Activated naive CD4-positive, alpha-beta T cell treated with anti-CD3 and anti-CD28 coated beads, Interleukin-2, amount 50 U/mL, for 72 hours (primary cell): ENCODE measurements at places on chromosomes 5 and 9.

- no peak for DNase-seq
Observed at GRCh38 chr5:12662545-12663314, 758.5 kb upstream of the CTNND2 start.

DNA sequence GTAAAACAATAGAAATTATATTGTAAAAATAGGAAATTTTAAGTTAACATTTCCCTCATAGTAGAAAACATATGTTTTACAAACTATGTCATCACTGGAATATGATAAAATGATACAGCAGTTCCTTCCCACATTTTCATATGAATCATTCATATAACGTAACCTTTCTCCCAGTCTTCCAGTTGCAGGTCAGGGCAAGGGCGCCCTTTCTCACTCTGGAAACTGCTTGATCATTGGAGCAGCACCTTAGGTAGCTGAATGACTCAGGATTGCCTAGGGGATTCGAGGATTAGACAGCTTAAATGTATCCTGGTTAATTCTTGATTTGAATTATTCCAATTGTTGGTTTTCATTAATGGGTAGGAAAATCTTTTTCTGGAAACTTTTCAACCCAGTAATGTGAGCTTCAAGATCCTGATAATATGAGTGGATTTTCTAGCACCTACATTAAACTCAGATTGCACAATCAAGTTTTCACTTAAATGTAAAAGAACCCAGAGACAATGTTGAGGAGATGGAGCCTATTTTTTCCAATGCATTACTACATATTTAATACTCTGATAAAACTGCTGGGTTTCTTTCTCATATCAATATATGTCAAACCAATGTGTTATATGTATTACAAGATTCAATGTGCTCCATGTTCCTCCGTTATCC lies 32.6 kb upstream of the ANXA1 start:
- no peak for DNase-seq

DNA sequence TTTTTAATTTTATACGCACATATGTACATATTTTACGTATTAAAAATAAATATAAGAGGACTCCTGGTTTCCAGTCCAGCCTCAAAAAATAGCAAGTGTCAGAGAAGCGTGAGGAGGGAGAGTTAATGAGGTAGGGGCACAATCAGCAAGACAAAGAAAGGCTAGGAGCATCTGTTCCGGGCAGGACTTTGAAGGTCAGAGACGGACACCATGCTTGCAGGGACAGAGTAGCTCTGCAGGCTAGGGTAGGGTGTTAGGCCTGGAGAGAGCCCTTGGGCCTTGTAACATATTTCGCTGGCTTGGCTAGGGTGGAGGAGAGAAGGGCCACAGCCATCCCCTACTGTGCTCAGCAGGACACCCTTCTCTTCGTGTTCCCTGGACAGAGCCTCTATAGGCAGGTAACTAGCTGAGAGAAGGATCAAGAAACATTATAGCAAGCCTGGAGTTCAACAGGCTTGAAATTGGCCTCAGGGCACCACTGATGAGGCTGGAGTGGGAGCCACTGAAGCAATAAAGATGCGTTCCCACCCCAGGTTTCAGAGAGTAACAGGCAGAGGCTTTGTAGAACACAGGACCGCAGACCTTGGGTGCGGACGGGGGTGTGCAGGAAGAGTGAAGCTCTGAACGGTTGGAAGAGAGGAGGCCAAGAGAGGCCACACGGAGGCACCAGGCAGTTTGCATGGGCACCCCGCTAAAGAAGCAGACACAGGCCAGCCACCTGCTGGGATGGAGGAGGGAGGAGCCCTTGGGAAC lies 9.7 kb upstream of the IPPK start:
- no peak for DNase-seq

- DNase-seq: no peak
Observed at GRCh38 chr9:22808876-22809275, 362.3 kb downstream of the DMRTA1 start.

DNA sequence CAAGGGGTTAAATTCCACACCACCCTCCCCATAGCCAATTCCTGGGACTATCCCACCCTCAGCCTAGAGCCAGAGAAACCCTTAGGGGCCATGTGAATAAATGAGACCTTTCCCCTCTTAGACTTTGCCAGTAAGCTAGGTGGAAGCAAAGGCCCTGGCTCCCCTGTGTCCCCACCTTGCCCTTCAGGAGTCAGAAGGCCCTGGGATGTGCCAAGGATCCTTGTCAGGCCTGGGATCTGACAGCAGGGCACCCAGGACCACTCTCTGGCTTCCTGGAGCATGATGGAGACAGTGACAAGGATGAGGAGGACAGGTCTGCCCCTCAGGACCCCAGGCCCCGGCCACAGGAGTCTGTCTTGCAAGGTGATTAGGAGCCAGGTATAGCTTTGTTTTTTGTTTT lies 125.0 kb upstream of the HAND1 start:
- DNase-seq: no peak

GRCh38 chr5:126883564-126884245 lies 106.8 kb downstream of the LMNB1 start:
- no peak for DNase-seq

- DNase-seq: no peak
Observed at GRCh38 chr5:21802869-21803490, 1050.2 kb downstream of the CDH12 start.

GRCh38 chr5:170497311-170498038 lies 6.3 kb upstream of the KCNIP1 start:
- DNase-seq: no peak

GRCh38 chr5:144468571-144468970 lies 297.9 kb downstream of the KCTD16 start:
- no peak for DNase-seq

GRCh38 chr5:56529666-56530430 lies 285.5 kb upstream of the MAP3K1 start:
- no peak for DNase-seq

DNA sequence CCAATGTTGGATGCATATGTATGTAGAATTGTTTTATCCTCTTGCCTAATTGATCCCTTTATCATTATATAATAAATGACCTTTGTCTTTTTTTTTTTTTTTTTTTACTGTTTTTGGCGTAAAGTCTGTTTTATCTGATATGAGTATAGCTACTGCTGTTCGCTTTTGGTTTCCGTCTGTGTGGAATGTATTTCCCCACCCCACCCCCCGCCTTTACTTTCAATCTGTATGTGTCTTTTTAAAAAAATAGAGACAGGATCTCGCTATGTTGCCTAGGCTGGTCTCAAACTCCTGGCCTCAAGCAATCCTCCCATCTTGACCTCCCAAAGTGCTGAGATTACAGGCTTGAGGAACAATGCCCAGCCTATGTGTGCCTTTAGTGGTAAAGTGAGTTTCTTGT lies 11.3 kb downstream of the AHRR start:
- no peak for DNase-seq

DNA sequence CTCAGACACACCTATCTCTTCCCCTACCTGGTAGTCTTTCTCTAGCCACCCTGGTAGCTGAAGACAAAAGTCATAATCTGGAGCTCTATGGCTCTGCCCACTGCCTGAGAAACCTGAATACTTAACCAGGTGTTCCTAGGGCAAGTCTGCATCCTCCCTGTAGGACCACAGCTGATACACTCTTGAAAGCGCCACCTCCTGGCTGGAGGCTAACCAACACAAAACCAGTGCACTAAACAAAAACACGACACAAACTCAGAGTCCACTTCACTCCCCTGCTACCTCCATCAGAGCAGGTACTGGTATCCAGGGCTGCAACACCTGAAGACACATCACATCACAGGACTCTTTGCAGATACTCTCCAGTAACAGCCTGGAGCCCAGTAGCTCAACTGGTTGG lies 84.6 kb upstream of the ANXA1 start:
- no peak for DNase-seq

DNA sequence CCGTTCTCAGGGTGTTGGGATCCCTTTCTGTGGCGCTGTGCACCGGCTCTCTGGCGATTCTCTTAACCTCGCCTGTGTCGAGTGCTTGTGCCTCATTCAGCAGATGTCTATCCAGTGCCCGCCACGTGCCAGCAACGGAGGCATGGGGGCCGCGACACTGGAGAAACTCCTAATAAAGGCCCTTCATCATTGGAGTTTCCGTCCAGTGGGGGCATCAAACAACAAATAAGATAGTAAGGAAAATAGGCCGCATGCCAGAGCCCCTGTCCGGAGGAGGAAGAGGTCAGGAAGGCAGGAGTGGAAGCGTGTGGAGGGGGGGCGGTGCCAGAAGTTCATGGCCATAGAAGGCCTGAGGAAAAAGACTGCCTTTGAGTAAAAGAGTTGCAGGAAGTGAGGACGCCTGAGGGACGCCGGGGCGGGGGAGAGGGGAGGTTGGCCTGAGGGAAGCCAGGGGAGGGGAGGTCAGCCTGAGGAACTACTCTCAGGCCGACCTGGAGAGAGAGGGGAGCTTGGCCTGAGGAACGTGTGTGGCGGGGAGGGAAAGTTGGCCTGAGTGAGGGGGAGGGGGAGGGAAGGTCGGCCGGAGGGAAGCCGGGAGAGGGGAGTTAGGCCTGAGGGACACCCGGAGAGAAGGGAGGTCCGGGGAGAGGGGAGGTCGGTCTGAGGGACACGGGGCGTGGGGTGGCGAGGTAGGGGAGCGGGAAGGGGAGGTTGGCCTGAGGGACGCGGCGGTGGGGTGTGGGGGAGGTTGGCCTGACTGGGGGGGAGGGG lies 82.2 kb downstream of the CACNA1B start:
- no peak for DNase-seq

DNA sequence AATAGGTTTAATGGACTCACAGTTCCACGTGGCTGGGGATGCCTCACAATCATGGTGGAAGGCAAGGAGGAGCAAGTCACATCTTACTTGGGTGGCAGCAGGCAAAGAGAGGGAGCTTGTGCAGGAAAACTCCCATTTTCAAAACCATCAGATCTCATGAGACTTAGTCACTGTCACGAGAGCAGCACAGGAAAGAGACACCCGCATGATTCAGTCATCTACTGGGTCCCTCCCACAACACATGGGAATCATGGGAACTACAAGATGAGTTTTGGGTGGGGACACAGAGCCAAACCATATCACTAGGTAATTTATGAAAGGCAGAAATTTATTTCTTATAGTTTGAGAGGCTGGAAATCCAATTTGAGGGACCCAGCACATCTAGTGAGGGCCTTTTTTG lies 40.0 kb downstream of the MTREX start:
- DNase-seq: no peak

DNA sequence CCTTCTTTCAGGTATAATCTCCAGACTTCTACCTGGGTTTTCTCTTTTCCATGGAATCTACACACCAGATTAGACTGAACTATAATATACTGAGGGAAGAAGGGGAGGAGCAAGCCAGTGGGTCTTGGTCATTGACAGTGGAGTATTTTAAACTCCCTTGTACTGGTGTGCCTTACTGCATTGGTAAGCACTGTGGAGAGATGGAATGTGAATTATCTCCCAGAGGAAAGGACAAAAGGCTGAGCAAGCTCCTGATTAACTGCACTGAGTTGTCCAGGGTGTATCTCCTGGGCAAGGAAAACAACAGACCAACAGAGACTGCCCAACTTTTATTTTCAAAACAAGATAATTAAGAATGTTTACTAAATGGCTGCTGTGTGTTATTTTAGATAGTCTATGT lies 29.8 kb upstream of the SLCO6A1 start:
- DNase-seq: no peak

DNA sequence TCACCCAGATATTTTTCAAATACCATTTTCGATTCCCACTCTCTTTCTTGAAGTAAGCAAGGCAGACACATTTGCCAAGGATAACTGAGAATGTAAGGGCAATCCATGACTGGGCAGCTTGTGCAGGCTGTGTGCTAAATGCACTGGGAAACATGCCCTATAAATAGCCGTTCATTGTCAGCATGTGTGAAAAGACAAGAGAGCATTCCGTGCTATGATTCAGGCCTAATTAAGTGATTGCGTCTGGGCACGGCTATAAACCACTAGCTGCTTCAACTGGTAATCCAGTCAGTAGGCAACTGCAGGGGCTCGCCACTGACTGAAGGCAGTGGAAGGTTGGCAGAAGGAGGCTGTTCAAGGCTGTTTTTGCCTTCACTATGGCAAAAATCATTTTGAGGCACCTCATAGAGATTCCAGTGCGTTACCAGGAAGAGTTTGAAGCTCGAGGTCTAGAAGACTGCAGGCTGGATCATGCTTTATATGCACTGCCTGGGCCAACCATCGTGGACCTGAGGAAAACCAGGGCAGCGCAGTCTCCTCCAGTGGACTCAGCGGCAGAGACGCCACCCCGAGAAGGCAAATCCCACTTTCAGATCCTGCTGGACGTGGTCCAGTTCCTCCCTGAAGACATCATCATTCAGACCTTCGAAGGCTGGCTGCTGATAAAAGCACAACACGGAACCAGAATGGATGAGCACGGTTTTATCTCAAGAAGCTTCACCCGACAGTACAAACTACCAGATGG lies at the start of gene HSPB3:
Gene HSPB3, plus strand, starts transcription at position 287 of the 745 bp plus-strand sequence. Its CDS starts 91 bp downstream, at position 378.
- DNase-seq: no peak

GRCh38 chr5:73716284-73716808 lies 90.3 kb downstream of the ARHGEF28 start:
- no peak for DNase-seq

GRCh38 chr9:36623280-36623679 lies 50.6 kb downstream of the MELK start:
- DNase-seq: no peak

DNA sequence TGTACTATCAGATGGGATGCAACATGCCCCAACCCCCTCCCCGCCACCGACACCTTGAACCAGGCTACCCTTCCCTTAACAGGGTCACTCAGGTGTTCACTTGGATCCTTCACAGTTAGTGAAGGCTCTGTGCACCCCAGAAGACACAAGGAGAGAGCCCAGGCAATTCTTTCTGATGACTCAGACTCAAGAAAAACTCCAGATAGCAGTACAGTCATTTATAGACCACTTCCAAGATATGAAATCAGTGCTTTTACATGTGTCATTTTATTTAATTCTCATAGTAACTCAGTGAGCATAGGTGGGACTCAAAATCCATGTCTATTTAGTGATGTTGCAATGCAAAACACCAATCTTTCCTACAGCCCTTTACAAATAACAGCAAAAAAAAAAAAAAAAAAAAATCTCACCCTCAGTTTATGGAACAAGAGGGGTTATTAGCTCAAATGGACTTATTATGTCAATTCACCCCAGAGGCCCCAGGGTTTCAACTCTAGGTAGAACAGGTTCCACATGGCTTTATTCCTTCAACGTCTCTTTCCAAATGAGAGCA lies 71.9 kb downstream of the FOXD1 start:
- DNase-seq: no peak

DNA sequence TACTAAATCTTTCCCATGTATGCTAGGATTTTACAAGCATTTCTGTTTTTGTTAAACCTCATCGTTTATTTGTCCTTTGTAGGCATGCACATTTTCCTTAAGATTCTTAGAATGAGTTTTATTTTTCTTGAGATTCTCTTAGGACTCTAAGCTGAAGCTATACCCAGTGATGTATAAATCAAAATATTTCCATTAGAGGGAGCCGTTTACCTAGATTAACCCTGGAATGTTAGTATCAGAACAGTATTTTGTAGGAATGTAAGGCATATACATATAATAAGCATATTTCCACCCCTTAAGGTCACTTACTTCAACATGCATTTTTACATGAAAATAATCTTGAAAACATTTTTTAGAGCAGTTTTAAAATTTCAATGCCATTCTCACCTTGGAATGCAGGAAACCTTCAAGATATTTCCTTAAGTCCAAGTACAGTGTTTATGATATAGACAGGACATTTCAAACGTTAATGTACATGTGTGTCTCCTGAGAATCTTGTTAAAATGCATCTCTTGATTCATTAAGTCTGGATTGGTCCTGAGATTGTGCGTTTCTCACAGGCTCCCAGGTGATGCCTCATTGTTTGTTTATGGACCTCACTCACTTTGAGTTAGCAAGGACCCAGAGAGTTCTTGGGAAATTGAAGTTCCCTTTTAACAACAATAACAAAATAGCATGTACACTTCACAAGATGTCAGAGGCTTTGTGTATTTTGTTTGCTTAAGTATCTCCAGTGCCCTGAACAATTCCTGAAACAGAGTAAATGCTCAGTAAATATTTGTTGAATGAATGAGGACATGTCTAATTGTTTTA lies 34.9 kb upstream of the FCHO2 start:
- DNase-seq: no peak
